ENCODE measurements at places on chromosomes 7 and 10. TPM values are rescaled to one million over a fixed set of nuclear protein-coding genes. Genes with fewer than 3 reads are reported as not detected.

DNA sequence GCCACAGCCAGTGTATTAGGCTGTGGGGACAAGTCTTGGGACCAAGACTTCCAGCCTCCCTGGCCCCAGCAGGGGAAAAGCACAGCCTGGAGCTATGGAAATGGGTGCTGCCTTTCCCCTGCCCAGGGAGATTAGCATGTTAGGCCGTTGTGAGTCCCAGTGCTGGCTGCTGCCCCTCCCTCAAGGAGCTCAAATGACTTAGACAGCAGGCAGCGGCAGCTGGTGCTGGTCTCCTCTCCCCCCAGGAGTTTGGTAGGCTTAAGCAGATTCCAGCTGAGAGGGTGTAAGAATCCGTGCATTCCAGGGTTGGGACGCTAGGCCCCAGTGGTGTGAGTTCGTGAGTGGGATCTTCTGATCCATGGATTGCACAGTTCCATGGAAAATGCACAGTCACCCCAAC lies 301.5 kb upstream of the PHF14 start:
- no peak for DNase-seq

GRCh38 chr7:35749556-35749955 lies 51.3 kb upstream of the SEPTIN7 start:
- no peak for DNase-seq

DNA sequence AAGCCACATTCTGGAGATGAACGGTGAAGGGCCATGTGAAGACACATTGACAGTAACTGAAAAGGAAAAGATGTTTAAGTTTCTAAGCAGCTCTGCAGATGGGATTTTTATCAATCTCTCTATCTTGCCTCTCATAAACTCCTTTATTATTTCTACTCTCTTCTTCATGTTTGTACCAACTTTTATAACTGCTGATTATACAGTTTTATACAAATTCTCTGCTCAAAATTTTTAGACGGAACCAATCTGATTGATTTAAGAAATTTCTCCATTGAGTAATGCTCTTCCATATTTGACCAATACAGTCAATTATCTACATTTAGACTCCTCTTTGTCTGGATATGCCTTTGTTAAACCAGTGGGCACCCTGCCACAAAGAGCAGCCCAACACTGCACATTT lies 31.7 kb downstream of the TFPI2 start:
- DNase-seq: no peak

GRCh38 chr10:132447446-132448247 lies 50.6 kb downstream of the PWWP2B start:
- no peak for DNase-seq

TSPAN33 gene
- total RNA-seq: 5.7 TPM

CALHM3 gene
- not detected for total RNA-seq

- DNase-seq: no peak
These were observed 309.2 kb downstream of the CAMK1D start for GRCh38 chr10:12658526-12658925.

POLR2J2 gene
- 5.1 TPM for total RNA-seq

GRCh38 chr10:21257191-21257590 lies 268.3 kb downstream of the SKIDA1 start:
- no peak for DNase-seq

DNA sequence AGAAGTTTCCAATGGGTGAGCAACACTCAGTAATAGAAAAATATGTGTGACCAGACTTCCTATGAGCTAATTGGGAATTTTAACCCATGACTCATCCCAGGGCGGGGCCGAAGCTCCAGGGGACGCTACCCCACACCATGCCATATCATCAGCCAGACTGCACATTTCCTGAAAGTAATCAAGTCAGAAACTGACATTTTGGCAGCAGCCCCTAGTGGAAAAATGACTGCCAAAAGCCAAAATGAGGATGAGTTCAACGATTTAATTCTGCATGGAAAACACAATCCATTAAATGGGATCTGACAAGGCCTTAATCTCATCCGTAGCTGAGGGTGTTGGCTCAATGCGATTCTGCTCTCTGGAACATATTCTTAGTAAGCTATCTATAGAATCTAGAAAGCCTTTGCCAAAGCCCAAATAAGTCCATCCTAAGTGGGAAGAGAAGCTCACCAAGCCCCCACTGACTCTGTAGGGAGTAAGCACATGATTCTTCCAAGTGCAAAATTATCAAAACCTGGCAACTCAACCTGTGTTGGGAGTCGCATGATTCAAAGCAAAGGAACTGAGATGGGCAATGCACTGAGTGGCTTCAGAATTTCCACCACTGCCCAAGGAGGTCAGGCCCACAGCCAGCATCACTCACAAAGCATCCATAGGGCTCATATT lies 93.1 kb upstream of the PDE1C start:
- DNase-seq: no peak

DNA sequence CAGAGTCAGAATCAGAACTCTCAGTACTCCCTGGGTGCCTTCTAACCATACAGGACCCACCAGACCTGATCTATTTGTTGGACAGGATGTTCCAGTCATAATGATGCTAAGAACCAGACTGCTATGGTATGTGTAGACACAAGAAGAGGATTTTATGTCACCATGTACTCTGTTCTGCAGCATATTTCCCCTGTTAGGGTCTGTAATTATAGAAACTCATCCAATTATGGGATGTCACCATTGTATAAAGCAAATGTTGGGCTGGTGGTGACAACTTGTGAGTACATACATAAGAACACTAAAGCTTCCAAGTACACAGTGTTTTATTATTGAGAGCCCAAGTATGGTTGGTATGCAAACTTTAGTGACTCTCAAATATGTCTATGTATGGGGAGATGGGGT lies 67.1 kb upstream of the AGBL3 start:
- no peak for DNase-seq

PHKG1 gene
- 0.24 TPM for total RNA-seq

- DNase-seq: no peak
These were observed 23.1 kb downstream of the PDE1C start for GRCh38 chr7:32047075-32047474.

DNA sequence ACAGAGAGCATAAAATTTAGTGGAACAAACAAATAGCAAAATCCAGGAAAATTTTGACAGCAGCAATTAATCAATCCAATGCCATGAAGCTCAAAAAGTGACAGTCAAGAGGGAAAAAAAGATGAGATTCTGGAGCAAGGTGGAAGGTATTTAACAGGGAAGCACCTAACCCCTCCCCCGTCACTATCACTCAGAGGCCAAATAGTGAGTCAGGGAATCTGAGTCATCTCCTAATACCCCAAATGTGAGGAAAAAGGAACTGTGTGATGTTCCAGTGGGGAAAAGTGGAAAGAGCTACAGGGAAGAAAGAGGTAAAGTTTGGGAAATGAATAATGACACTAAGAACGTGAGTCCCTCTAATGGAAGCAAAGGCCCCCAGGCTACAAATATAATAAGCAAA lies 113.2 kb upstream of the PHF14 start:
- DNase-seq: no peak

DNA sequence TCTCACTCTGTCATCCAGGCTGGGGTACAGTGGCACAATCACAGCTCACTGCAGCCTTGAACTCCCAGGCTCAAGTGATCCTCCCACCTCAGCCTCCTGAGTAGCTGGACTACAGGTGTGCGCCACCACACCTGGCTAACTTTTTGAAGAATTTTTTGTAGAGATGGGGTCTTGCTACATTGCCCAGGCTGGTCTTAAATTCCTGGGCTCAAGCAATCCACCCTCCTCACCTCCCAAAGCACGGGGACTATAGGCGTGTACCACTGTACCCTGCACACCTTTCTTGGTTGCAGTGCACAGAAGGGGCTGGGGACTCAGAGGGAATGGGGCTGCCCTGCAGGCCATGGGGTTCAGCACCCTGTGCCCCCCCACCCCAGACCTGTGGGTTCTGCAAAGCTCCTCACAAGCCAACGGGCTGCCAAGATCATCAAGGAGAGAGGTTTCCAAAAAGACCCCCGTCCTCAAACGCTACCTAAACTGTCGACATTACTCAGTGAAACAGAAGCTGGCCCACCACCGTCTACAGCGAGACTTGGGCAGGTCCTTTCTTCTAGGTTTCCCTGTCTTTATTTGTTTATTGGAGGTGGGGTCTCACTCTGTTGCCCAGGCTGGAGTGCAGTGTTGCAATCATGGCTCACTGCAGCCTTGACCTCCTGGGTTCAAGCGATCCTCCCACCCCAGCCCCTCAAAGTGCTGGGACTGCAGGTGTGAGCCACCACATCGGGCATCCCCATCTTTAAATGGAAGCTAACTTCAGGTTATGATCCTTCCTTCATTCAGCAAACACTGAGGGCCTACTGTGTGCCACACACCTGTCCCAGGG lies 26.6 kb upstream of the ELFN1 start:
- peak; percentile 30 for DNase-seq

DNA sequence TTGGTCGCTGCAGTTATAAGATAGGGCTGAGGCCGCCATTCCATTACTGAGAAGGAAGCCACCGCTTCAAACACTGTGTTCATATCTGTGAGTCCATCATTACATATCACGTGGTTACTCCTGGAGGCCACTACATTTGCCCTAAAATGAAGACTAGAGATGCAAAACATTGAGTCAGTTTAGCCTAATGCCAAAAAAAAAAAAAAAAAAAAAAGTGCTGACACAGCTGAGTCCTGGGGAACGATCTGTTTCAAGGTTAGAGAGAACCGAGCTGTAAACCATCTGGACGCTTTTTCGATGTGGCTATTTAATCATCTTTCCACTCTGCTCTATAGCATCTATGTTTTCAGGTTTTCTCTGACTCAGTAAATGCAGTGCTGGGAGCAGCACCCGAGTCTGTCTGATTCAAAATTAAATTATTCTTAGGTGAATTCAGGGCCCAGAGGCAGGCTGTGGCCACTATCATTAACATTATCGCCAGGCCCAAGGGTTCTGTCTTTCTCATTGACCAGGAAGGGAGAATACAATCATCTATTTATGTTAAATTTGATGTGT lies 449.1 kb downstream of the PAXIP1 start:
- DNase-seq: no peak

- no peak for DNase-seq
These were observed 861 bp upstream of the USP6NL start for GRCh38 chr10:11612021-11613001.

DNA sequence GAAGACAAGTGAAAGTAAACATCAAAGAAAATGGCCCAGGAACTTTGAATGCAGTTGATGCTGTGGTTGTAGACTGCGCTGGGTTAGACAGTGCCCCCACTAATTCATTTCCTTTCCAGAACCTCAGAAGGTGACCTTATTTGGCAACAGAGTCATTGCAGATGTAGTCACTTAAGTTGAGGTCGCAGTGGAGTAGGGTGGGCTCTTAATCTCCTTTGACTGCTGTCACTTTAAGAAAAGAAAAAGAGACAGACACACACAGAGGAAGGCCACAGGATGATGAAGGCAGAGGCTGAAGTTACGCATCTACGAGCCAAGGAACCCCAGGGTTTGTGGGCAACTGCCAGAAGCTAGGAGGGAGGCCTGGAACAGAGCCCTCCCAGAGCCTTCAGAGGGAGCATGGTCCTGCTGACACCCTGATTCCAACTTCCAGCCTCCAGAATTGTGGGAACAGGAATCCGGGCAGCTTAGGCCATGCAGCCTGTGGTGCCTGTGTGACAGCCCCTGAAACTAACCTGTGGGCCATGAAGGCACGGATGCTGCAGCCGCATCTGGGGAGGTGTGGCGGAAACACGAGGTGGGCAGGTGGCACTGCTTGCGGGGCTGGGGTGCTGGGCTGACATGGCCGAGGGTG lies 107.6 kb downstream of the PRKAG2 start:
- peak; percentile 65 for DNase-seq

TMEM184A gene
- 0.22 TPM for total RNA-seq

DNA sequence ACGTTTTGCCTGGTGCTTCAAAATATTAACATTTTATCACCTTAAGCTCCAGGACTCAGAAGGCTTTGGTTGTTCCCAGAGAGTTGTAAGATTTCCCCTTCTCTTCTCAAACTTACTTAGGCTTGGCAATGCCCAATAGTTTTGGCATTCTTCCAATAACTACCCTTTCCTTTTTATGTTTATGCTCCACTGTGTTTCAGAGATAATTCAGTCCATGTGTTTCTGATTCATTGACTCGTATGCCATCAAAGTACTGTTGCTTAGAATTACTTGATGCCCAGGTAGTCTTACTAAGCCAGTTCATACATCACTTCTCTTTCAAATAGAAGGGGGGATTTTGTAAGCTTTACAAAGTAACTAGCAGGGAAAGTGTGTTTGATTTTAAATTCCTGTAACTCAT lies 66.6 kb downstream of the AGMO start:
- no peak for DNase-seq

- no peak for DNase-seq
These were observed 59.7 kb downstream of the AUTS2 start for GRCh38 chr7:69657985-69658384.

DNA sequence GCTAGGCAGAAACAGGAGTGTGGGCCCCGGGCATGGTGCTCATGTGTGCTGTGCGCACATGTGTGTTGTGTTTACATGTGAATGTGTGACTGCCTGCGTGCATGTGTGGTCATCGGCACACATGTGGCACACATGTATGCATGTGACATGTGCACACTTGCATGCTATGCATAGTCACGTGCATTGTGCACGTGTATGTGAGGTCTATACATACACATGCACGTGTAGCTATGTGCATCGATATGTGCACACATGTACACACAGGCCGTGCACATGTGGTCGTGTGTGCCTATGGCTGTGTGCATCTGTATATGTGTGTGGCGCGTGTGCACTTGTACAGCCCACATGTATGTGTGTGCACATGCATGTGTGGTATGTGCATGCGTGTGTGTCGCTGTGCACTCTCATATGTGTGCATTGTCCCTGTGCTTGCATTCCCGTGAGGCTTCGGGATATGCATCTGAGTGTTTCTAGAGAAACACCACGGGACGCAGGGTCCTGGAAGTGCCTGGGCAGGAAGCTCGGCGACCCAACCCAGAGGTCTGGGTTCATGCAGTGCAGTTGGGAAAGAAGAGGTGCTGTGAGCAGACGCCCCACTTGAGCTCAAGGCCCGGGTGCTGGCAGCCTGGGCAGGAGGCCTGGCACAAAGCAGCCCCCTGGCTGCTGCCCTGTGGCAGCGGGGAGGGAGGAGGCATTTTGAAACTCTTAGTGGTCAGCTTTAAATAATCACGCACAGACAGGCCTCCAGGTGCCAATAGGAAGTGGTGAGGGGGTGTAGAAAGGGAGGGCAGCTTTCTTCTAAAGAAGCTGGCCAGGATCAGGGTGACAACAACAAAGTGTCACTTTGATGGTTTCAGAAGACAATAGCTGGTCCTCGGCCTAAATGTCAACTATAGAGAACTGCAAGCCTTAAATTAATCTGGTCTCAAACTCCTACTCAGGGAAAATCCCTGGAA lies 410.0 kb upstream of the MGMT start:
- DNase-seq: no peak

ECHDC3 gene
- total RNA-seq: 5.7 TPM

DNA sequence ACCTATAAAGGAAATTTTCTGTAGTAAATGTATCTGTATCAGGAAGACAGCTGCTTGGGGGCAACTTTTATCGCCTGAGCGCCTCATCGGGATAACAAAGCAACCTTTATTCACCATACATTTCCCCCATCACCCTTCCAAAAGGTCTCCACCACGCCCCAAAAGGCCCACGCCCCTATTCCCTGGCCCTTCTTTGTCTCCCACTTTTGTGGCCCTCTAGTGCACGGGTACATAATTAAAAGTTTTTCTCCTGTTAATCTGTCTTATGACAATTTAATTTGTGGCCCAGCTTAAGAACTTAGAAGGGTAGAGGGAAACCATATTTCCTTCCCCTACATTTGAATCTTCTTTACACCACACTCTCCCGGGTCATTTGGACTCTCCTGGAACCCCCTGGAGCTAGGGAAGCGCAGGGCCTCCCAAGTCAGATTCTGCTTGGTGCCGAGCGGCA lies 625 bp downstream of the RP9 start:
- no peak for DNase-seq

Measured in chondrocyte (in vitro differentiated cells).